Activated naive CD4-positive, alpha-beta T cell (primary cell): ENCODE measurements at places on chromosomes 3 and 15.

GRCh38 chr3:98540346-98540745, 8.6 kb downstream of the GPR15 start:
- DNase-seq: no peak

DNA sequence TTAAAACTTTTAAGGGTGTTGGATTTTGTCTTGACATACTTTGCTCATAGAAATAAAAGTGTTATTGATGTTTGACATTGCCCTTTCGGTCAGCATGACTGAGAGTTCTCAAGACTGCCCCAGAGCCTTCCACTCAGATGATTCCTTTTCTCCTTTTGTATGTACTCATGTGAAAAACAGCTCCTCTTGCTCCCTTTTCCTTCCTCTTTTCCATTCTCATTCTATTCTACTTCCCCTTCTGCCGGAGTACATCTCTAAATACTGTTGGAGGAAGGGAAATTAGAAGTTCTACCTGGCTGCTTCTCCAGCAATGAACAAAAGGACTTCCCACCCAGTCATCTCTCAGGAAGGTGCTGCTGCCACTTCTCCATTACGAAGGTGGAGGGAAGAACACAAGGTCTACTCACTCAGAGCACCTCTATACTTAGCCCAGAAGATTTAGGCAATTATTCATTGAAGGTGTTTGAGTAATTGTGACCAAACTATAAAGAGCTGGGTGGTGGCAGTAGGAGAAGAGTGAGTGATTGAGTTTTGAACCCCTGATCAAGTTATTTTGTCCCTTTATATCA, 163.8 kb upstream of the MBNL1 start:
- no peak for DNase-seq

DNA sequence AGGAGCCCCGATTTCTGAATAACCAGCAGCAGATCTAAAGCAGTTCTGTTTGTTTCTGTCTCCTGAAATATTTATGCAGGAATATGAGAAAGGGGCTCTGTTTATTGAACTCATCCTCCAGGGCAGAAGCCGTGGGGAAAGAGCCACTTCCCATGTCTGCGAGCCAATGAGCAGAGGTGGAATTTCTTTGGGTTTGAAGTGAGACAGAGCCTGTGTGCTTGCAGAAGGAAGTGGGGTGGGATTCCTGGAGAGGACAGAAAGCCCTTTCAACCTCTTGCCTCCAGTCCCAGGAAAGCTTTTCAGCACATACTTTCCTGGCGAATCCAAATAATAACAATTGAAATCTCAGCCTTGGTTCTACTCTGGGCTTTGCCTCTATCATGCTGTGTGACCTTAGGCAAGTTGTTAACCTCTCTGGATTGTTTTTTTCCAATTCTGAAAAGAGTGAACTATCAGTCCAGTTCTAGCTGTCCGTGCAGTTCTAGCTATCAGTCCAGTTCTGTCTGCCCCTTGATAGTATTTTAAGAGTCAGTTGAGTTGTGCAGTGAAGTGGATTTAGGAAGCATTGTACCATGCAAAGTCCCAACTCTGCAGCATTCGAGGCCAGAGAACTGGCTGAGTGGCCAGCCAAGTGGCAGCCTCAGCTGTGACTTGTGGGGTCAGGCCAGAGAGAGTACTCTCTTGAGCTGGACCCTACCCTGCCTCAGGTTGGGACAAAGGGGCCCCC, 15.9 kb downstream of the CORO2B start:
- DNase-seq: no peak

DNA sequence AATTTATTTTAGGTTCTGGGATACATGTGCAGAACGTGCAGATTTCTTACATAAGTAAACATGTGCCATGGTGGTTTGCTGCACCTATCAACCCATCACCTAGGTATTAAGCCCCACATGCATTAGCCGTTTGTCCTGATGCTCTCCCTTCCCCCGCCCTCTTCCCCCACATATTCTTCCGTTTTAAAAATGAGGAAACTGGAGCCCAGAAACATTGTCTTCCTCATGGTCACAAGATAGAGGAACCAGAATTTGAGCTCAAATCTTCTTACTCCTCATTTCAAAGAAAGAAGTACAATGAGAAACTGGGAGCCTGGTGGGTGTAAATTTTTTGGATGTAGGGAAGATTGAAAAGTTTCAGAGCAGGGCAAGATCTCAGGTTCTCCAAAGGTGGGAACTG, 56.1 kb upstream of the USP3 start:
- no peak for DNase-seq

- no peak for DNase-seq
These were observed 11.7 kb downstream of the TF start for GRCh38 chr3:133757701-133758567.
